Activated CD8-positive, alpha-beta memory T cell treated with anti-CD3 and anti-CD28 coated beads, Interleukin-2, amount 50 U/mL, for 4 hours (primary cell): ENCODE measurements at places on chromosomes 6 and 20.
A peak's percentile ranks its signal among the peaks of the same experiment; 100 is the strongest.

DNA sequence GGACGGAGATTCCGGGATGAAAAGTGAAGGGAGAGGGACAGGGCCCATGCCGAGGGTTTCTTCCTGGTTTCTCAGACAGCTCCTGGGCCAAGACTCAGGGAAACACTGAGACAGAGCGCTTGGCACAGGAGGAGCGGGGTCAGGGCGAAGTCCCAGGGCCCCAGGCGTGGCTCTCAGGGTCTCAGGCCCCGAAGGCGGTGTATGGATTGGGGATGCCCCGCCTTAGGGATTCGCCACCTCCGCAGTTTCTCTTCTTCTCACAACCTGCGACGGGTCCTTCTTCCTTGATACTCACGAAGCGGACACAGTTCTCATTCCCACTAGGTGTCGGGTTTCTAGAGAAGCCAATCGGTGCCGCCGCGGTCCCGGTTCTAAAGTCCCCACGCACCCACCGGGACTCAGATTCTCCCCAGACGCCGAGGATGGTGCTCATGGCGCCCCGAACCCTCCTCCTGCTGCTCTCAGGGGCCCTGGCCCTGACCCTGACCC lies 55.0 kb upstream of the HLA-A start:
- DNase-seq, result peak; percentile 38

DNA sequence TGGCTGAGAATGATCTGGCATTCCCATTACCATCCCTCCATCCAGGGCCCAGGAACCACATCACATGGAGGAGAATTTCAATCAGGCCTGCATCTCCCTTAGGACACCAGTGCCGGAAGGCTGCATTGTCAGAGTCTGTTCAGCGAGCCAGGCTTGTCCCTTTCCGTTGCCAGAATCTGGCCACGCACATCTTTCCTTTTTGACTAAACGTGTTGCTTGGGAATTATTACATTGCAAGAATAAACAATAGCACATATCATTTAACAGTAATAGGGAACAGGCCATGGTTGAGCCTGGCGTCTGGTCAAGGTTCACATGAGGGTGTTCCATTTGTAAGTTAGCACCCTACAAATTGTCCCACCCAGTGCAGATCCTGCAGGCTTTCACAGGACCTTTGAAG lies 42.8 kb downstream of the SOBP start:
- DNase-seq, result no peak

DNA sequence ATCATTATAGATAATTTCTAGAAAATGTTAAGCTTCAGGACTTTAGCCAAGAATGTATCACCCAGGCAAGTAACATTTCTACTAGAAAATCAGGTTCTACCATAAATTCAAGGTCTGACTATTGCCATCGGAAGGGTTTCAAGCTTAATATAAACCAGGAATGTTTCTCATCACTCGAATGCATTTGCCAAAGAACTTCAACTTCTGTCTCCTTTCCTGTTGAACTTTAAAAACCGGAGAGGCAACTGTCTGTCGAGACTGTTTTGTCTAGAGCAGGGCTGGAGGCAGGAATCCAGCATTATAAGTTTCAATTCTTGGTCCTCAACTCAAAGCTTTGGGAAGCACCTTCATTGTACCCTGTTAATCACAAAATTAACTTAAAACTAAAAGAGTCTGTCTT lies 264.7 kb downstream of the ZNF217 start:
- no peak for DNase-seq

GRCh38 chr6:144064402-144065212 lies 30.8 kb downstream of the SF3B5 start:
- DNase-seq, result peak; percentile 75

DNA sequence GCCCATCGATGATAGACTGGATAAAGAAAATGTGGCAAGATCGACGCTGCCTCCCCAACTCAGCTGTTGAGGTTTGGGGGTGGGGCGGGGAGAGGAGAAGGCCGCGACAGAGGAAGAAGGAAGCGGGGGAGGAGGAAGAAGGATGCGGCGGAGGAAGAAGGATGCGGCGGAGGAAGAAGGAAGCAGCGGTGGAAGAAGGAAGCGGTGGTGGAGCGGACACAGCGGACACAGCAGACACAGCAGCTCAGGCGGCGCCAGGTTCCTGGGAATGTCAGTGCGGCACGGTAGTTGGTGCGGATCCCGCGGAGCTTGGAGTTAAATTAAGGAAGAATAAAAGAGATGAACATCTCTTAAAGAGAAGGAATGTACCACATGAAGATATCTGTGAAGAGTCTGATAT lies 163.9 kb upstream of the NT5E start:
- DNase-seq, result no peak

DNA sequence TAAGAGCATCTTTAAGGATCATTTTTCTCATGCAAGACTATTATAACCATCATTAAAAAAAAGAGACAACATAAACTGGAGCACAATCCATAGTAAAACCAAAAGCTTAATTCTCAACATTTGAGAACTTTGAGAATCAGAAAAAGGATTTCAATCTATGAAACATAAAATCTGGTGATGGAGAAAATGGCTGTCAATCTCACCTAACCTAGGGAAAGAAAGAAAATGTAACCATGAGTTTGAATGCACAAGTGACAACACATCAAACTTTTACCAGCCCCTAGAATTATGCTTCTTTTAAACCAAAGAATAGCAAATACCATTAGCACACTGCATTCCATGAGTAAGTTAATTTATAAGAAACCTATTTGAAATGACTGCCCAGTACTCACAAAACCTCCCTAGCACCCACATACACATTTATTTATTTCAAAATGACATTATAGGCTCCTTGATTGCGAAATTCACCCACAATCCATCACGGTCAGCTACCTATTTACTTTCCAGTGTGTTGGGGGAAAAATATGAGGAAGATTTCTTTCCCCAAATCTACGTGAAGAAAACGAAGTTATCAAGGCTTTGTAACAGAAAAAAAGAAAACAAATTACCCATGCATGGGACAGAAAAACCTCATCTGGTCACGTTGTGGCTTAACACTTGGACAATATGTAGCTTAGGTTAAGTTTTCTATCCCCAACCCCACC lies 828 bp downstream of the ASCC3 start:
- no peak for DNase-seq

- DNase-seq, result no peak
These were observed 106.8 kb upstream of the AFDN start for GRCh38 chr6:167719920-167720319.

GRCh38 chr20:19419396-19419795 lies 207.0 kb downstream of the SLC24A3 start:
- no peak for DNase-seq

GRCh38 chr20:22536956-22537756 lies 47.2 kb downstream of the FOXA2 start:
- DNase-seq, result no peak

GRCh38 chr6:25233226-25233625 lies 45.9 kb upstream of the CARMIL1 start:
- DNase-seq, result no peak

DNA sequence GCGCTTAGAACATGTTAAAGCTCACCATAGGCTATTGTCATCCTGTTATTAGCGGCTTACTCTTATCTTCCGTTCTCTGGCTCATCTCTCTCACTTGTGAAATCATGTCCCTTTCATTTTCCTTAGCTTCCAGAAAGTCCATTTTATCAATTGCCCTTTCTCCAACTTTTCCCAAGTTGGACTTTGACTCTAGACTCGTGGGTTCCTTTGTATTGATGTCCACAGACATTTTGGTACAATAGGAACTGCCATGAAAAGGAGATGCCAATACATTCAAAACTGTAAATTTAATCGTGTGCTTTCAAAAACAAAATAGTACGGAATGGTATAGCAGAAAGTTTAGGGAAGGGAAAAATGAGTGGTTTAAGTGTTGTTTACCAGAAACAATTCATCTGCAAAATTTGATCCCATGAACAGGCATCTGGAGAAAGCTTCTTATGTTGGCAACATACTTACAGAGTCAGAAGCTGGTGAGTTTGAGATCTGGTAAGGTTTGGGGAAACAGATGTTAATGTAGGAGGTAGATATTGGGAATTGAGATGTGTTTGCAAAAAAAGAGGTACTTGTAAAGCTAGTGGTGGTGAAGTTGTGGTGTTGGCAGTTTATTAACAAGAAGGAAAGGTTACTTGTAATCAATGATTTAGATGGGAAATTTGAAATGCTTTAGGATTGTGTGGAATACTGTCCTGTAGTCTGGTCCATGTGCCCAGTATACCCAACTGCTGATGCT lies 10.2 kb upstream of the HIVEP1 start:
- no peak for DNase-seq

- no peak for DNase-seq
These were observed 28.2 kb downstream of the SYTL3 start for GRCh38 chr6:158677906-158678578.
